ENCODE measurements at places on chromosomes 2 and 18.
A peak's percentile ranks its signal among the peaks of the same experiment; 100 is the strongest.

DNA sequence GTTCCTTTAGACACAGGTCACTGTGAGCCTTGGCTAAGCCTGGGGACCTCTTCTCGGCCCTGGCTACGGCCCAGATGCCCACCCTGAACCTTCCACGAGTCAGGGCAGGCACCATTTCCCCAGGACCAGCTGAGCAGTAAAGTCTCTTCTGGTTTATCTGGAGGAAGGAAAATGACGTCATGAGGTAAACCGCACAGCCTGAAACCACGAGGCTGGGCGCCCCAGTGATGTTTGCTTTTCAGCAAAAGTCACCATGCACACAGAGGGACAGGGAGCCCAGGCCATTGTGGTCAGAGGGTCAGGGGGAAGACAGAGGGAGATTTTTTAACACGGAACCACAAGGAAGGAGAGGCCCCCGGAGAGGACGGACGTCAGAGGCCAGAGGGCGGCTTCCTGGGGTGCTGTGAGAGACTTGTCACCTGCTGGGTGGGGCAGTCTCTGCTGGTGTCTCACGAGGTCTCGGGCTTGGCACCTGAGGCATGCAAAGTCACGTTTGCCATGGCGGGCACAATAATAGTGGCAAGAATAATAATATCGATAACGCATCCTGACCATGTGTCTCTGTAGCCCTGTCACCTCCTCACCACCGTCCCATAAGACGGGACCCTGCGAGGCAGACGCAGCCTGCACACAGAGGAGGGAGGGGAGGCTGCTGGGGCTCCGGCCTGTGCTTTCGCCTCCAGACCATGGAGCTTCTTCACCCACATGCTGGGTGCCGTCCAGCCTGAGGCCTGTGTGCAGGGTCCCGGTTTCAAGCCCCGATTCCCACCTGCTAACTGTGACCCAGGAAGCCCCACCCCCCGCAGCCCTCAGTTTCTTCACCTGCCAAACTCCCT is 33.2 kb upstream of the FOSL2 start:
- DNase-seq: peak; percentile 59

GRCh38 chr18:41886126-41886807 is 68.8 kb upstream of the PIK3C3 start:
- no peak for DNase-seq

DNA sequence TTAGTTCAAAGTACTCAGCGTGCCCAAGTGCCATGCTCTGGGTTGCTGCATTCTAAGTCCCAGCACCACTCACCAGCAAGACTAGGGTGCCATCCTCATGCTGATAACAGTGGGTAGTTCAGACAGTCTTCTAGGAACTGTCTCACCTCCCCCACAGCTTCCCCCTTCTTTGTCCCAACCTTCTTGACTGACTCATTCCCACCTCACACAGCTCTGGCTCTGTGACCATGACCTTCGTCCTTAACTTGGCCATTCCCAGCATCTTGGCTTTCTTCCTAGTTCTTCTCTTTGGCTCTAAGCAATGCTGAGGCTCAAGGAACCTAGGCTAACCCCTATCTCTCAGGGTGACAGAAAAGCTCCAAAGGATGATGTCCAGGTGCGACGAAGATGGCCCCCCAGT is 20.0 kb upstream of the CXCR4 start:
- DNase-seq: no peak

GRCh38 chr2:135893374-135893794 is 17.1 kb upstream of the MCM6 start:
- no peak for DNase-seq

GRCh38 chr2:40450066-40450795 is 1.7 kb downstream of the SLC8A1 start:
- DNase-seq: no peak
